SJCRH30 (cell line): ENCODE measurements at places on chromosomes 2 and 18.

DNA sequence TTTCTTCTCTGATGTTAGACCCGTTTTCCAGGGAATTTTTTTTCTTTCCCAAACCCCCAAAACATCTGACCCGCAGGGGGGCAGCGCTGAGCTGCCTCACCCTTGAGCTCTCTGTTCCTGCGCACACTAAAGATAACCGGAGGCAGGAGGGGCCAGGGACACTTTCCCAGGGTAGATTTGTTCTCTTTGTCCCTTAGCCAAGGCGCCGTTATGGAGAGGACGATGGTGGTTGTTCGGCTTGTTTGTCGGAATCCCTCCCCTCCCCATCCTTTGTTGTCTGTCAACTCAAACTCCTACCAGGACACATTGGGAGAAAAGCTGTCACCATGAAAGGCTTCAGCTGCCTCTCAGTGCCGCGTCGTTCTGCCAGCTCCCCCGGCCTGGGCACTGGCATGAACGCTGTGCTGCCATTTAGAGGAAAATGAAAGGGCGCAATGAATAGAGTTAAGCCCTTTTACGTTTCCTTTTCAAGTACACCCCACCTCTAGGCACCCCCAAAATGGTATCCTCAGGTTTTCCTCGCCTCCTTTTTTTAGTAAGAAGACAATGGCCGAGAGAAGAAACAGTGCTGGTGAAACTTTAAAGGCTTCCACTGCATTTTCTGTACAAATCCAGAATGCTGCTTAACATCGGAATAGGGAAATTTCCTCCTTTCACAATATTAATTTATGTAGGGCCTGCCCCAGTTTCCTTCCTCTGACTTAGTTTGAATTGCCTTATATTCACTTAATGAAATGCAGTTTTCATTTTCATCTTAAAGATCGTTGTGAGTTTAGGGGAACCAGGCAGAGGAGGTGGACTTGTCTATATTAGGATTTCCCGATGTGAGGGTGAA lies 62.1 kb downstream of the RND3 start:
- no peaks in the 10 kb centered on the region for H3K4me1 ChIP-seq
- no peak for DNase-seq
- H3K36me3 ChIP-seq, result no peaks in the 10 kb centered on the region
- H3K27me3 ChIP-seq, result no peaks in the 10 kb centered on the region

GRCh38 chr2:229205704-229206103 lies 65.4 kb downstream of the PID1 start:
- H3K36me3 ChIP-seq, result no peaks in the 10 kb centered on the region
- H3K4me3 ChIP-seq, result no peak overlapping the region
- H3K27me3 ChIP-seq, result no peaks in the 10 kb centered on the region
- peak; percentile 70 for DNase-seq
- H3K4me1 ChIP-seq, result peaks cover 19% of the 10 kb centered on the region
- no peak overlapping the region for H3K27ac ChIP-seq

- peak; percentile 72 for DNase-seq
- peak overlapping the region; percentile 76 for H3K27ac ChIP-seq
- no peaks in the 10 kb centered on the region; the same call in 1 of the 2 replicates for H3K4me1 ChIP-seq
Measured at GRCh38 chr2:215435280-215435869, 493 bp downstream of the FN1 start.

- no peaks in the 10 kb centered on the region for H3K36me3 ChIP-seq
- H3K27ac ChIP-seq, result no peak overlapping the region
- no peak for DNase-seq
- no peak overlapping the region for H3K4me3 ChIP-seq
Measured at GRCh38 chr18:7619676-7620075, 52.6 kb downstream of the PTPRM start.

- no peak overlapping the region for H3K4me3 ChIP-seq
- no peak overlapping the region for H3K27ac ChIP-seq
- no peak for DNase-seq
- no peaks in the 10 kb centered on the region for H3K36me3 ChIP-seq
Measured at GRCh38 chr18:46040747-46041104, 31.3 kb downstream of the PSTPIP2 start.

GRCh38 chr18:65835881-65836280 lies 85.1 kb downstream of the CDH7 start:
- H3K36me3 ChIP-seq, result no peaks in the 10 kb centered on the region
- no peak for DNase-seq
- no peak overlapping the region for H3K4me3 ChIP-seq
- H3K27ac ChIP-seq, result no peak overlapping the region
- H3K27me3 ChIP-seq, result no peaks in the 10 kb centered on the region

- H3K27ac ChIP-seq, result no peak overlapping the region
- H3K4me3 ChIP-seq, result no peak overlapping the region
- no peaks in the 10 kb centered on the region for H3K27me3 ChIP-seq
- no peak for DNase-seq
- no peaks in the 10 kb centered on the region for H3K36me3 ChIP-seq
Measured at GRCh38 chr2:227653419-227653818, 13.2 kb upstream of the SCYGR5 start.

DNA sequence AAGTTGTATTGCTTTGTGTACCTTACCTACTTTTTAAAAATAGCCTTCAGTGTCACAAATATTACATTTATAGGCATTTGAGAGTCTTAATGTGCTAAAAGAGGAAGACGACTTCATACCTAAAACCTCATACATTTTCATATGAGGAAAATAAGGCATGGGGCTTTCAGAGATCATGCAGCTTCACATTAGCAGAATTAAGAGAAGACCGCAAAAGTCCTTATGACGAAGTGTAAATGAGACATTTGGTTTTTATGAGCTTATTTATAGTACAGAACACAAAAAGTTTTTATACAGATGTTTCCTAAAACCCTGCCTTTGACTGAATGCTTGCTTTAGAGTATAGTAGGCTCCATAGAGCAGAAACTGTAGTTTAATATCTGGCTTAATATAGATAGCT lies 10.1 kb upstream of the CCDC138 start:
- H3K27ac ChIP-seq, result no peak overlapping the region
- H3K4me1 ChIP-seq, result no peaks in the 10 kb centered on the region
- H3K27me3 ChIP-seq, result no peaks in the 10 kb centered on the region
- DNase-seq, result no peak
- H3K36me3 ChIP-seq, result peaks cover 84% of the 10 kb centered on the region
- H3K4me3 ChIP-seq, result no peak overlapping the region

GRCh38 chr2:119431976-119432850 lies 559 bp downstream of the TMEM37 start:
- no peak overlapping the region; the same call in 1 of the 2 replicates for H3K27ac ChIP-seq
- no peaks in the 10 kb centered on the region; the same call in none of the 2 replicates for H3K27me3 ChIP-seq
- peak; percentile 34 for DNase-seq
- no peaks in the 10 kb centered on the region for H3K36me3 ChIP-seq
- peak overlapping the region; percentile 52 for H3K4me3 ChIP-seq
- peaks cover 20% of the 10 kb centered on the region for H3K4me1 ChIP-seq

DNA sequence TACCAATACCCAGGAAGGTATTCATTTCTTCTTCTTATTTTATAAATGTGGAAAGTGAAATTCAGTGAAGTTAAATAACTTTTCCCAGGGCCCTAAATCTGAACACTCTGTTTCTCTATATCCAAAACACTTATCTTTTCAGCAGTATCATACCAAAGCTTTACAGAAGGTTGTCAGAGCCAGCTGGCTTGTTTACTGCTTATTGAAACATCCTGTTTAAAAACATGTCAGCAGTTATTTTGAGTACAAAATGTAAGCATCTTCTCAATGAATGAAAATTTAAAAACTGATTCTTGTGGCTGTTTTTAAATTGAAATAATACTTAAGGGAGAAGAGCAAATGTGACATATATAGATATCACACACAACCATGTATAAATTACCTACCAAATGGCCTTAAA lies 11.3 kb upstream of the CDH19 start:
- no peak overlapping the region for H3K4me3 ChIP-seq
- H3K36me3 ChIP-seq, result no peaks in the 10 kb centered on the region
- no peaks in the 10 kb centered on the region for H3K27me3 ChIP-seq
- H3K4me1 ChIP-seq, result no peaks in the 10 kb centered on the region
- DNase-seq, result no peak

DNA sequence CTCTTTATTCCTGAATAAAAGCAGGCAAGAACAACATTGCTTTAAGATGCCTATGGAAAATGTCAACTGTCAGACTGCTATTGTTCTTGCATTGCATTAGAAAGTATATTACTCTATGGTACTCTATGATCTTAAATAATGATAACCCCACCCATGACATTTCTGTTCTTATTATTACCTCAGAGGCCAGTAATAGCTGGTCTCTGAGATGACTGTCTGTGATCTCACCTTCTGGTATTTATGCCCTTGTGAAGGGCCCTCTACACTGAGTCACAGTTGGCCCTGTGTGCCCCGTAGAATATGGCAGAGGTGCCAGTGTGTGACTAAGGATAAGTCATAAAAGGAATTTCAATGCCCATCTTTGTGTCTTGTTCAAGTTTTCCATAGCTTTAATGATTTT lies 61.0 kb downstream of the SPP2 start:
- no peak for DNase-seq
- H3K27me3 ChIP-seq, result no peaks in the 10 kb centered on the region
- H3K4me3 ChIP-seq, result no peak overlapping the region
- no peaks in the 10 kb centered on the region for H3K36me3 ChIP-seq

DNA sequence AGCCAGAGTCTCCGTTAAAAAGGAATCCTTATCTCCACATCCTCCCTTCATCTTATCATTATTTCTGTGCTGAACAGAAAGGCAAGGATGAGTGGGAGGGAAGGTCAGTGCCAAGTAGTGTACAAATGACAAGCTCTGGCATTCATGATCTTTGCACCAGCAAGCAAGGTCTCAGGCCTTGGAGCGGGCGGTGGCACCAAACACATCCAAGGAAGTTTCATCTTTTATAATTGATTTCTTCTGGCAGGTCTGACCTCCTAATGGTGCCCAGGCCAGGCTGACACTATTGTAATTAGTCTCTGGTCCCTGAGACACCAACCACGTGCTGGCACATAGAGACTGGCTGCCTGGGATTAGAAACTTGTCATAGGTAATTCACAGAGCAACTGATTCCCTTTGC lies 336.6 kb downstream of the EN1 start:
- H3K4me3 ChIP-seq, result no peak overlapping the region
- no peak for DNase-seq
- H3K27me3 ChIP-seq, result no peaks in the 10 kb centered on the region
- no peaks in the 10 kb centered on the region for H3K36me3 ChIP-seq
- H3K4me1 ChIP-seq, result no peaks in the 10 kb centered on the region
- H3K27ac ChIP-seq, result no peak overlapping the region

- no peaks in the 10 kb centered on the region for H3K27me3 ChIP-seq
- DNase-seq, result no peak
- H3K36me3 ChIP-seq, result no peaks in the 10 kb centered on the region
- H3K27ac ChIP-seq, result no peak overlapping the region
Measured at GRCh38 chr2:223787358-223787757, 50.0 kb downstream of the AP1S3 start.
